H4 (cell line): ENCODE measurements at places on chromosomes 5 and 9.

DNA sequence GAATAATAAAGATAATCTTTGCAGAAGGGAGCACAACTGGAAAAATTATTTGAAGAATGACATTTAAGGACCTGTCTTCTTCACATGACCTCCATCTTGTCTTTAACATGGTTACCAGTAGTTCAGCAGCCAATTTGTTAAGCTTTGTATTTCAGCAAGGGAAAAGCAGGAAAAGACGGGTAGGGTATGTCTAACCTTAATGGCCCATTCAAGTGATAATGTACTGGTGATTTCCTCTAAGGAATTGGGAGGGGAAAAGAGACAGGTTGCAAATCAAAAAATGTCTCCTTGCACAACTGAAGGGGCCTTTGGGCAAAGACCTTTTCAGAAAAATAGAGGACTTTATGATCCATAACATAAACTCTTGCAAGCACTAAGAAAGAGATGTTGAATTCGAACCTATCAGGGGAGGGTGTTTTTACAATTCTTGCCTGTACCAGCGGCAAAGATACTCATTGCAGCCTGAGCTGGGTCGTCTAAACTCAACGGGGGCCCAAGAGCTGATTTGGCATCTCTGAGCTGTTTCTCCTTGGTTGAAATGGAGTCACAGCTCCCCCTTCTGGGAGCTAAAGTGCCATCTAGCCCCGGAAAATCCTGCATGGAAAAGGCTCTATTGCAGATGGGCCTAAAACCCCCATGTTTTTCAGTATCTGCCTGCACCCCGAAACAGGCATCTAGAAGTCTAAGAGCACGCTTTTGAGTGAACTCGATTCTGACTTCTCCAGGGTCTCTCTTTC, 3.8 kb downstream of the BRINP1 start:
- no peak for DNase-seq

DNA sequence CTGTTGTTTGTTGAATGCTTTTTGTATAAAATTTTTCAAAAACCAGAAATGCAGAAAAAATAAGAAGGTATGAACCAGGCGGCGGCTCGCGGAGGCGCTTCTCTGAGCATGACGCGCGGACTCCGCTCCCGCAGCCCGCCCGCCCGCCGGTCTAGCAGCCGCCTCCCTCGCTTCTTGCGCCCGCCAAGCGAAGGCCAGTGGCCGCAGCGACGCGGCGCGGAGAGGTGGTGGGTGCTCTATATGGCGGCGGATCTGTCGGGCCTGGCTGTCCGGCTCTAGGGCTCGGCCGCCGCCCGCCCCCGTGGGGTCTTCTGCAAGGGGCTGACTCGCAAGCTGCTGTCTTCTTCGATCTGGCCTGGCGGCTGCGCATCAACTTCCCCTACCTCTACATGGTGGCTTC, 93.8 kb downstream of the ANKRD18A start:
- DNase-seq = no peak

DNA sequence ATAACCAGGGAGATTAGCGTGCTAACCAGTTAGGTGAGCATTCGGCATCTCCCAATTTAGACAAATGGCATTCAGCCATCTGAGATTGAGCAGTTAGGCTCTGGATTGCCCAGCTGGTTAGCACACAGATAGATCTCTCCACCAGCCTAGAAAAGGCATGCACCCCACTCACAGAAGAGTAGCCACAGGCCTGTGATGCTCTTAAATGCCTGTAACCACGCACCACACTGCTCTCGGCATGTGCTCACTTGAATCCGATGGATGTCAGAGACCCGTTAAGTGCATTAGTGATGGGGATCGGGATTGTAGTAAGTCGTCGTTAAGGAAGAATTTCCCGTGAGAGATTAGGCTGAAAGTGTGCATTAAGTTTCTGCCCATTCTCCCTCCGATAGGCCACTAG, 23.0 kb downstream of the MARCHF6 start:
- DNase-seq = no peak

DNA sequence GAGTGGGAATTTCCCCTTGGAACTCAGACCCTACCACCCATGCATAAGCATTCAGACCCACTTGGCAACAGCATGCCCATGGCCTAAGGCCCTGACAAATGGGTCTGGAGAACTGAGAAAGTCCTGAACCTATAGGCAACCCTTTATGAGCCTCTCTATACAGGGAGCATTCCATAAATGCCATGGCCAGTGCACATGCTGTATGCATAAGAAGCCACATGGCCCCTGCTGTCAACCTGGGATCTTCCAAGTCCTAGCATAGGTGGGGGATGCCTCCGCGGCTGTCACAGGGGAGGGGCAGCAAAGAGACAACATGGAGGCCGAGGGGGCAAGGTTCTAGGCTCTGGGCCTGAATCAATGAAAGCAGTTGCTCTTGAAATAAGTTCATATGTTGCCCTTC, 8.2 kb upstream of the NIPAL4 start:
- DNase-seq = no peak

DNA sequence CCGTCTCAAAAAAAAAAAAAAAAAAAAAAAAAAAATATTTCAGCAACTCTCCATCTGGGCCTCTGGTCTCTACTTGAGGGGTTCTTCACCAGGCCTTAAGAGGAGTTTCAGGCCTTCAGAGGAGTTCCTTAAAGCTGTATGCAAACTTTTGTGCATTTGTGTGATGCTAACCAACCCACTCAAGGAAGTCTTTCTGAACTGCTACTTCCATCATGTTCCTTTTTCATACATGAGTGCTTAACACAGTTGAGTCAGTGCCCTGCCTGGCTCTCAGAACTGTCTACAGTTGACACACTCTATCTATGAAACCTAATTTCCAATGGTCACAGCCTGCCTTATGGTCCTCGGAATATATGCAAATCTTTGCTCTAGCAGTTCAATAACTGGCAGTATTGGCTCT, 146.5 kb downstream of the MEF2C start:
- DNase-seq = no peak

- no peak for DNase-seq
Observed at GRCh38 chr5:149771216-149771980, 41.3 kb downstream of the PPARGC1B start.

DNA sequence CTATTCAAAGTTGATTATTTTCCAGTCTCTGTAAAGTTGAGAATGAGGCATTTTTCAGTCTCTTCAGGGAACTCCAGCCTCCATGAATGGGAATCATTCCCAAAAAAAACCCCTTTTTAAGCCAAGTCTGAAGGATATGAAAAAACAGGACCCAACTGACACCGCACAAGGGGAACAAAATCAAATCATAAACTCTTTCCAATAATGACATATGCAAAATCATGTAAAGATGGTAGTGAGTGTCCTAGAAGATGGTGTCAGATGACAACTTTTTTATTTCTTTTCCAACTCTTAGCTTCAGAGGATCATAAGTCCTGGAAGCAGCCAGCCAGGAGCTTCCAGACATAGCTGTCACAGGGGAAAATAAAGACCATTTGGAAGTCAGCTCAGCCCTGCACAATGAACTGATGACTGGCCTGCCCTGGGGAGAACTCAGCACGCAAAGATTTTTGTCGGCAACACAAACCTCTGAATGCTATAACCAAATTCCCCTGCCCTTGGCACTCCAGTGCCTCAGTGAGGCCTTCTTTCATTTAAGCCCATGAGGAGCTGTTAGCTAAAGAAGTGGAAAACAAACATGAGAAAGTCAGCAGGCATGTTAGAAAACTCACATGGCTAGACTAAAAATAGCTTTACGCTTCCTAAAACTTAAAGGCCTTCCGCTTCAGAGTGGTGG, 85.4 kb downstream of the SLC1A3 start:
- DNase-seq = no peak

- DNase-seq = no peak
Observed at GRCh38 chr5:41821051-41821450, 49.2 kb downstream of the OXCT1 start.

- DNase-seq = no peak
Observed at GRCh38 chr5:165809914-165810313, 2304.5 kb downstream of the MAT2B start.

- DNase-seq = no peak
Observed at GRCh38 chr9:130938652-130939404, at the start of gene FIBCD1. TSS of gene FIBCD1 (minus strand) at chr9:130939247. CDS start at chr9:130938607, 640 bp downstream.

GRCh38 chr5:3827624-3828023, 232.0 kb downstream of the IRX1 start:
- no peak for DNase-seq

- peak; percentile 93 for DNase-seq
Observed at GRCh38 chr5:179819296-179820126, 1.2 kb upstream of the SQSTM1 start.

DNA sequence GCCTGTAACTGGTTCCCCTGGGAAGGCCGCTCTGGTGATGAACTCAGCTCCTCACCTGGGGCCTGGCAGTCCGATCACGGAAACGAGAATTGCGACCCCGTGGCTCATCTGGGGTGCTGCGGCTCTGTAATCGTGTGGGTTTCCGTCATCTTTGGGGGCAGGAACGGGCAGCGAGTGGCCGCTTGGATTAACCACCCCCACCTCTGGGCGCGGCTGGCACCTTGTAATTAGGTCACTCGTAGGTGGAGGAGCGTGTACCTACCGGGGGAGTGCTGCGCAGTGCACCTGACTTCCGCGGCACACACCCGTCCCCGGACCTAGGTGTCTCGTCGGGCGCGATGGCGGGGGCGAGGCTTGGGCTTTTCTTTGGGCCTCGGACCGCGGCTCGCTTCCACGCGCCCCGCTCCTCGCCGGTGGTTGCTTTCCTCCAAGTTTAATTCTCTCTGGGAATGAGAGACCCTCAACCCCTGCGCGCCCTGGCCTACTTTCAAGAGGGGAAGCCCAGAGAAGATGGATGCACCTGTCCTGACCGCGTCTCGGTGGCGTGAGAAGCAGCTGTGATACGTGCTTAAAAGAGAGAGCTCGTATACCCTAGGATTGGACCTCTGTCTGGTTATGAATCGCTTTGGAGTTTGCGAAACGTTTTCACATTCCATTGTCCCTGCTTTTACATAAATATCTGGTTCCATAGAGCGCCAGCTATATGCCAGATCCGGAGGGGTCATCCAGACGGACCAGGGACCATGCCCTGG, 744 bp upstream of the PPP2CA start:
- no peak for DNase-seq

- peak; percentile 24 for DNase-seq
Observed at GRCh38 chr9:84357275-84357674, 16.7 kb upstream of the SLC28A3 start.

DNA sequence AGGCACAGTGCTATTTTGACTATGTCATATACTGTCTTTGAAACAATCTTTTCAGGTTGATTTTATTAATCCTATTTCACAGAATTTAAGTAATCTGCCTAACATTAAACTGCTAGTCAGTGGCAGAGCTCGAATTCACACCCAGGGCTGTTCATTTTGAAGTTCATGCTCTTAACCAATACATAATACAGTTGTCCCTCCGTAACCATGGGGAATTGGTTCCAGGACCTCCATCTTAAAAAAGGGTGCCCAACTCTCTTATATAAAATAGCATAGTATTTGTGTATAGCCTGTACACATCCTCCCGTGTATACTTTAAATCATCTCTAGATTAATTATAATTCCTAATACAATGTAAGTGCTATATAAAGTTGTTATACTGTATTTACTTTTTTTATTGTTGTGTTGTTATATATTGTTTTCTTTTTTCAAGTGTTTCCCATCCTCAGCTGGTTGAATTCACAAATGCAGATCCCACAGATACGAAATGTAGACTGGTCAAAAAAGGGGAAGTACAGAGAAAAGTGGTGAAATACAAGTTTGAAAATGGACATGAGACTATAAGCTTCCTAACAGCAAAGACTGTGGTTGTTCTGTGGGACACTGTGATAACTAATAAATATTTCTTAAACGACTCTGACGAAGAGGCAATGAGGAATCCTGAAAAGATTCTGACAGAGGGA, 18.3 kb downstream of the RFX3 start:
- DNase-seq = no peak

GRCh38 chr5:145237843-145238242, 597.3 kb downstream of the PRELID2 start:
- DNase-seq = peak; percentile 62

DNA sequence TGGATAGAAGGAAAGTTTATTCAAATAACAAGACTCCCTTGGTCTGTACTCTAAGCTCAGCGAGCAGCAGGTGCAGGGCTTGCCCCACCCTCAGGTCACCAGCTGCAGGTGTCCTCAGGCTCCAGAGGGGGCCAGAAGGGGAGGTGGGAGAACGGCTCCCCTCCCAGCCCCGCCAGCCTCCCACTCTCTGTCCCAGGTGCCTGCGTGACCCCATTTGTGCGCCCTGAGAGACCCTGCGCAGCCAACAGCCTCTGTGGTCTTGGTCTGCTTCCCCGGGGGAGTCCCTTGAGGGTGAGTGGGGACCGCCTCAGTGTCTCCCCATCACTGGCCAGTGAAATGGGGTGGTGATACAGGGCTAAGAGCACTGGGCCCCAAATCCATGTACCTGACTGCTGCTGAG, 62.3 kb upstream of the STXBP1 start:
- DNase-seq = no peak

GRCh38 chr5:172373680-172374079, 80.6 kb downstream of the SH3PXD2B start:
- no peak for DNase-seq

DNA sequence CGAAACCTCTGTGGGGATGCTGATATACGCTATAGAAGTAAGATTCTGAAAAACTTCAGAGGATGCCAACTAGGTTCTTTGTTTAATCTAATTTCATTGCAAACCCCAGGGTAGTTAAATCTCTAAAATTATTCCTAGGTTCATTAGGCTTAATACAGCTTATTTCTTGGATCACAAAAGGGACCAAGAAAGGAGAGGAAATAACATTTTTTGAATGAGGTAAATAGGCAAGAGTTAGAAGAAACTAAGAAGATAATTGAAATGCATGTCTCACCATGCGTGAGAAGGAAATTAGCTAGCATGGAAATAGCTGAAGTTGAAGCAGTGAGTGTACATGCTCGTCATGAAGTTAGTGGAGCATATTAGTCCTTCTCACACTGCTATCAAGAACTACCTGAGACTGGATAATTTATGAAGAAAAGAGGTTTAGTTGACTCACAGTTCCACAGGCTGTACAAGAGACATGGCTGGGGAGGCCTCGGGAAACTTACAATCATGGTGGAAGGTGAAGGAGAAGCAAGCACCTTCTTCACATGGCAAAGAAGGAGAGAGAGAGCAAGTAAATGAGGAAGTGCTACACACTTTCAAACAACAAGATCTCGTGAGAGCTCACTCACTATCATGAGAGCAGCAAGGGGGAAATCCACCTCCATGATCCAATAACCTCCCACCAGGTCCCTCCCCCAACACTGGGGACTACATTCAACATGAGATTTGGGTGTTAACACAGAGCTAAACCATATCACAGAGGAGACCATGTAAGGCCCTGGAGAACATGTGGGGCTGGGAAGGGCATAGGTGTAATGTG, 125.1 kb upstream of the OSMR start:
- no peak for DNase-seq

DNA sequence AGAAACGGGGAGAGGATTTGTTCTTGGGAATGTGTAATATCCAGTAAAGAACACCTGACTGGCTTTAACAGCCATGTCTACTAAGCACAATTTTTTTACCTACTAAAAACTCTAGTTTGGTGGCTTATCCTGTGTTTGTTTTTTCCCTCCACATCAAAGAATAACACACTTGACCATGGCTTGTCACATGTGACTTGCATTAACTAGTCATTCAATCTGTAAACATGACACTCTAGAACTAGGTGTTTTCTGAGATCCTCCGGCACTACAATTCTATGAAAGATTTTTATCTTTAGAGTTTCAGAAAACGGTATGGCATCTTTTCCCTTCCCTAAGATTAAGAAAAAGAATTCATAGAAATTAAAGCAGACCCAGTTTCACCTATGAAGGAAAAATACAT, 103.7 kb downstream of the CEMIP2 start:
- no peak for DNase-seq

- no peak for DNase-seq
Observed at GRCh38 chr9:96425500-96426169, 7.5 kb upstream of the ZNF367 start.
